GM12865 (cell line): ENCODE measurements at places on chromosomes 3 and 15.

- no peak for DNase-seq
Observed at GRCh38 chr15:92049290-92049989, 195.9 kb downstream of the SLCO3A1 start.

GRCh38 chr15:60135961-60136360, 131.8 kb downstream of the FOXB1 start:
- no peak for DNase-seq

- DNase-seq, result no peak
Observed at GRCh38 chr3:34374521-34374920, 576.1 kb downstream of the PDCD6IP start.

DNA sequence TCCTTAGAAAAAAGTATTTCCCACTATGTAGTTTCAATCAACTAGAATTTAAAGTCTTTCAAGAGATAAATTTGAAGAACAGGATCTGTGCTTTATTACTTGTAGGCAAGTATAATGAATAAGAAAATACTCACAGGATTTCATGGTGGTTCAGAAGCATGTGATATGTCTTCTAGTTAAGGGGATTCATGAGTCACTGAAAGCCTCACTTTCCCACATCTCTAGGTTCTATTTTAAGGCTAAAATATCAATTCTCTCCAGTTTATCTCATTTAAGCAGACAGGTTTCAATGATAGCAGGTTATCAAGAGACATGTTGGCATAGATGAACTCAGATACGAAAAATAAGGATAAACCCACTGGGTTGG, 437.8 kb upstream of the BCHE start:
- no peak for DNase-seq

GRCh38 chr3:99765042-99765942, 52.4 kb upstream of the CMSS1 start:
- DNase-seq, result no peak

- DNase-seq, result peak; percentile 55
Observed at GRCh38 chr15:68352401-68353062, 75.0 kb downstream of the FEM1B start.

GRCh38 chr3:192339214-192339613, 388.1 kb downstream of the FGF12 start:
- no peak for DNase-seq

GRCh38 chr3:59775761-59776325, 726.0 kb upstream of the CFAP20DC start:
- no peak for DNase-seq

- DNase-seq, result no peak
Observed at GRCh38 chr15:70715840-70716485, 47.4 kb downstream of the UACA start.

- no peak for DNase-seq
Observed at GRCh38 chr3:105424412-105425152, 57.9 kb downstream of the ALCAM start.

DNA sequence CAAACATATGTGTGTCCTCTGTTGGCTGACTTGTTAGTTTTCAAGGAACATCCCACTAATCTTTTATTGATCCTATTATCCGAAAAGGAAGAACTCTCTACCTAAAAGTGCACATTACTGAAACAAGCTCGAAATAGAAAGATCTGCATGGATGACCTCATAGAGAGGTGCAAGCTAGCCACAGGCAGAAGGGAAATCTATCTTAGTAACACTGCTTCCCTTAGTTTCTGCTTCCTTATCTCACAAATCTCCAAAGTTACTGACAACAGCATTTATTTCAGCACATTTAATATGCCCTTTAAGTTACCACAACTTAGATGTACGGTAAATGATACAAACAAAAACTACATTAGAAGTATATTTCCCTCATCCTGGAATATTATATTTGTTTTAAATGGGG, 285.1 kb upstream of the CCDC54 start:
- no peak for DNase-seq

DNA sequence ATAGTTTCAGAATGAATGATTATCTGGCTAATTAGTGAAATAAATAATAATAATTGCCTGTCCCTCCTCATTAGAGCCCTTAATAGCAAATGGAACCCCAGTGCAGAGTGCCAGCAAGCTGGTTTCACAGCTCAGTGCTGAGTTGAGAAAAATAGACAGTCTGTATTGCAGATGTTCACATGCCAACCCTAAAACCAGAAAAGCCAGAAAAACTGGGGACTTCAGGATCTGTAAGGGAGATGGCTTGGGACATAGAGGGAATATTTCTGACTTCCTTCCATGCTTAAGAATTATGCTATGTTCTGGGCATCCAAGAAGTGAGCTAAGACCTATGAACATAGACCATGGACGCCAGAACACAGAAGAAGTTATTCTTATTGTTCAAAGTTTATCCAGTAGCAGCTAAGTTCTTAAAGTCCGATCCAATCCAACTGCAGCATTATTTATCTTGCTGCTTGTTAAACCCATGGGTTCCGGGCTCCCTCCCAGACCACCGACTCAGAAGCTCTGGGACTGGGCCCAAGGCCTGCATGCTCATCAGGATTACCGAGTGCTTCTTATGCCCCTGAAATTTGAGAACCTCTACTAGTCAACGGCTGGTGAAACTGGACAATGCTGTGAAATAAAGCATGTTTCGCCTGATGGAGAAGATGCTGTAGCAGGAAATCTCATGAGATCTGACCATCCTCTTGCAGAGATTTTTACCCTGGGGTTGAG, 158.3 kb downstream of the FOXB1 start:
- no peak for DNase-seq

- peak; percentile 68 for DNase-seq
Observed at GRCh38 chr3:23590424-23591273, 215.1 kb upstream of the UBE2E1 start.

GRCh38 chr15:90617171-90617570, 87.4 kb downstream of the CRTC3 start:
- no peak for DNase-seq

DNA sequence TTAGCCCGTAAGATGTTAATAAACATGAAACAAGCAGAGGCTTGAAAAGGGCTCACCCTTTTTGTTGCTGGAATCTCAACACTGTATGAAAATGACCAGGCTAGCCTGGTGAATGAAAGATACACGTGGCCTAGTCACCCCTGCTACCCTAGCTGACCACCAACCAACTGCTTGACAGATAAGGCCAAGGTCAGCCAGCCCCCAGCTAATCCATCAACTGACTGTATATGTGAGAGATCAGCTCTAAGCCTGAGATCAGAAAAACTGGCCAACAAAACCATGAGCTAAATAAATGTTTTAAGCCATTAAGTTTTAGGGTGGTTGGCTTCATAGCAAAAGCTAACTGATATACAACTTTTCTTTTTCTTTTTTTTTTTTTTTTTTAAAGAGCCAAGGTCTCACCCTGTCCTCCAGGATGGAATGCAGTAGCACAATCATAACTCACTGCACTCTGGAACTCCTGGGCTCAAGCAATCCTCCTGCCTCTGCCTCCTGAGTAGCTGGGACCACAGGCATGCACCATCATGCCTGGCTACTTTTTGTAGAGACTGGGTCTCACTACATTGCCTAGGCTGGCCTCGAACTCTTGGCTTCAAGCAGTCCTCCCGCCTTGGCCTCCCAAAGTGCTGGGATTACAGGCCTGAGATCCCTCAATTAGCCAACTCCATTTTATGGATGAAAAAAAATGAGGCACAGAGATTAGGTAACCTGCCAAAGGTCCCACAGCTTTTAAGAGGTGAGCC, 34.6 kb downstream of the SH3BP5 start:
- DNase-seq, result no peak

DNA sequence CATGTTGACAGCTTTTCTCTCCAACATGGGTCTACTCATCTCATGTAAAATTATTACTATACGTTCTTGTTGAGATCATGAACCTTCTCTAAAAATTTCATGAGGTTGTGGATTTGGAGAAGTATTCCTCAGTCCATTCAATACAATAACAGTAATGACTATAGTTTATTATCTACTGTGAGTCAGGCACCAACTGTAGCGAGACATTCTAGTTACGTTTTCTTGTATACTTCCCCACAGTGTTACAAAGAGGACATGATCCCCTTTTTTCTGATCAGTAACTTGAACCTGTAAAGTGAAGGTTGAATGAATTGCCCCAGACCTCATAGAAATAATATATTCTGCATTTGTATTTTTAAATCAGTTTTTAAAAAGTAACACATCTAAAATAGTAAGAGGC, 76.4 kb downstream of the AKAP13 start:
- no peak for DNase-seq

DNA sequence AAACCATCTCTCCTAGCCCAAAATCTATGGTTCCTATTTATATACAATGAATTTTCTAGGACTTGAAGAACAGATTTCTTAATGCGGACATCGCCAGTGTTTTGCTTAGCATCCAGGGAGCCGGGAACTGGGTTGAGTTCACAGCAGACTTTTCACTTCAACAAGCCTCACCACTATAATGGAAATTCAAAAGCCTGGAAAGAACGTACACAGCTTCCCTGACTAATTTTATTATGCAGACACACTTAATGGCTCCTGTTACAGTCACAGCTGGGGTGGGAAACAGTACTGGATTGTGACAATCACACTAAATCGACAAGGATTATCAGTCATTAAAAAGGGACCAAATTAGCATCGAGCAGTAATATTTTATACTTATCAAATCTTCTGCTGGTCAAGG, 129.2 kb upstream of the BNIP2 start:
- DNase-seq, result no peak

DNA sequence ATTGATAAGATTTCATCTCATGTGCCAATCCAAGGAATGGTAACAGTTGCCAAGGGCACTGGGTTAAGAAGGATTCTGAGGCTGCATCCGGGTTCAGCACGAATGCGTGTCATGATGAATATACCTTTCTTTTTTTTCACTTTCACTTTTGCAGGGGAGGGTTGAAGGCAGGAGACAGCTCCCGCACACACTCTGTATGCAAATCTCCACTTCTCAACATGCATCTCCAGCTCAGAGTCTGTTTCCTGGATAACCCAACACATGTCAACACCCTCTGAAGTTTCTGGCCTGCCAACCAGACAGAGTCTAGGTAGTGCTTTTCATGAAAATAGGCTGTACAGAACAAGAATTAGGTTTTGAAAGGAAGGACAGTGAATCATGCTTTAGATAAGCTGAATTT, 21.6 kb downstream of the B4GALT4 start:
- DNase-seq, result peak; percentile 79

- DNase-seq, result no peak
Observed at GRCh38 chr3:85432081-85432480, 473.3 kb downstream of the CADM2 start.

GRCh38 chr15:64589435-64590084, 129.2 kb downstream of the ZNF609 start:
- no peak for DNase-seq
